ENCODE measurements at places on chromosomes 7 and 10.
A peak's percentile ranks its signal among the peaks of the same experiment; 100 is the strongest.

GRCh38 chr10:101056365-101057151 is 5.2 kb upstream of the KAZALD1 start:
- no peak for DNase-seq

DNA sequence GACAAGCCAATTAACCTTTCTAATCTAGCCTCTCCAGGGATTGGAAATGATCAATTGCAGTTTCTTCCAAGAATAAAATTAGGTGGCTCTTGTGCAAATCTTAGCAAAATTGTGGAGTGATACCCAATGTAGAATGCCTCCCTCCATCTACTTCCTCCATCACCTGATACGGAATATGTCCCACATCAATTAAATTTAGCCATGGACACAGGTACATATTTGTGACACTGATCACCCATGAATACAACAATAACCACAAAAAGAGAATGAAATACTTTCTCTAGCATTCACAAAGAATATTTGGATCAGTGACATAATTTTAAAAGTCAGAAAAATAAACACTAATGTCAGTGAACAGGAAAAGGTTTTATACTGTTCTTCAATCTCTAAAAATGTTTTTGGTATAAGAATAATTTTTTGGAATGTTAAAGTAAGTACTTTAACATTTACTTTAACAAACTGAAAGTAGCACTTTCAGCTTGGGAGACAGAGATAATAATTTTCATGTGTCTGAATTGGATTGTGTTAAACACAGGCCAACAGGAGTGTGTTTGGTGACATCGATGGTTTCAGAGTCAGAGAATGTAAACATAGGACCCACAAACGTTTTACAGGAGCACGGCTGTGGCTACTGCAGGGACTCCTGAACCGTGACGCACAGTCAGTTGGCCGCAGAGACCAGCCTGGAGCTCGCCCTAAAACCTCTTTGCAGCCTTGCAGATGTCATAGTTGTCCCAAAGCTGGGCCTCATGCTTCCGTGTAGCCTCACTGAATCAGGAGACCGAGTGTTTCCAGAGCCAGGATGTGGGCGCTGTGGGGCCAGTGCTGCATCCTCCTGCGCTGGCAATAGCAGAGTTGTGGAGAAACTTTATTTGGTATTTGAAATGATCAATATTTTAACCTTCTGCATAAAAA is 7.2 kb downstream of the RBM20 start:
- peak; percentile 47 for DNase-seq

GRCh38 chr7:37096341-37096740 is 352.3 kb downstream of the ELMO1 start:
- no peak for DNase-seq

- DNase-seq, result no peak
Measured at GRCh38 chr7:2016761-2017480, 215.8 kb downstream of the MAD1L1 start.

DNA sequence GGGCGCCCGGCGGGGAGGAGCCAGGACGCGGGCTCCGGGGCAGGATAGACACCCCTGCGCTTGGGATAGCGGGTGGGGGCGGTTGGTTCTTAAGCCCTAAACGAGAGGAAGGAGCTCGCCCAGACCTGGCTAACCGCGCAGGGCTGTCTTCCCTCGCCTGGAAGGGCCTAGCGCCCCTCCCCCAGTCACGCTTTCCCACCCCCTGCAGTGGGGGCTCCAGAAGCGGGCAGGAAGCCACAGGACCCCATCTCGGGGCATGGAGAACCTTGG is 6.5 kb downstream of the SHH start:
- DNase-seq, result no peak

DNA sequence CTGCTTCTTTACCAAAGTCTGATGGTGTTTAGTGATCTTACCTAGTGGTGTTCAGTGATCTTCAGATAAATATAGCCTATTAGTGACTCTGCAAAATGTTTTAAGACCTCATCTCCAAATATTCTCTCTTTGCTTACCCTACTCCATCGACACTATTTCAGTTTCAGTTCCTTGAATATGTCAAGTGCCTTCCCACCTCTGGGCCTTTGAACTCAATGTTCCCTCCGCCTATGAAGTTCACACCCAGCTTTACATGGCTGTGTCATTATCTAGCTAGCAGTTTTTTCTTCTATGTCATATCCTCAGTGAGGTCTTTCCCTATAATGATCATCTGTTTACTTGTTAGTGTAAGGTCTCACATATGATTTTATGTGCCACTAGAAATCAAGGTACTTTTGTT is 322.6 kb downstream of the DGKB start:
- DNase-seq, result no peak

- peak; percentile 37 for DNase-seq
Measured at GRCh38 chr10:103053659-103054581, 135.8 kb downstream of the CNNM2 start.

- no peak for DNase-seq
Measured at GRCh38 chr10:74641659-74642058, 184.7 kb upstream of the KAT6B start.

DNA sequence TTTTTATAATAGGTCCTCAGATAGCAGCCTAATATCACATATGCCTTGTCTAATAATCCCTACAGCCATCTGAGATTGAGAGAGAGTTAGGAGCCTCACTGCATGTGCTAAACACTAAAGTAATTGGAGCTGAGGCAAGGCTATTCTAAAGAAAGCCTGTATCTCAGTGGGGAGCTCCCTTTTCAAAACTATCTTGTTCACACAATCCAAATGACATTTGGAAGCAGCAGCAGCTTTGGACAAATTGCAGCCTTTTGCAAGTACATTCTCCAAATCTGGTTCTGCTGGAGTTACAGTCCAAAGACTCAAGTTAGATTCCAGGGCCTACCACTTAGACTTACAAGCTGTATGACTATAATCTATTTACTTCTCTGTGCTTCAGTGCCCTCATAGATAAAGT is 104.5 kb downstream of the MACC1 start:
- DNase-seq, result no peak

GRCh38 chr7:116433246-116433645 is 66.3 kb upstream of the CAV2 start:
- no peak for DNase-seq

DNA sequence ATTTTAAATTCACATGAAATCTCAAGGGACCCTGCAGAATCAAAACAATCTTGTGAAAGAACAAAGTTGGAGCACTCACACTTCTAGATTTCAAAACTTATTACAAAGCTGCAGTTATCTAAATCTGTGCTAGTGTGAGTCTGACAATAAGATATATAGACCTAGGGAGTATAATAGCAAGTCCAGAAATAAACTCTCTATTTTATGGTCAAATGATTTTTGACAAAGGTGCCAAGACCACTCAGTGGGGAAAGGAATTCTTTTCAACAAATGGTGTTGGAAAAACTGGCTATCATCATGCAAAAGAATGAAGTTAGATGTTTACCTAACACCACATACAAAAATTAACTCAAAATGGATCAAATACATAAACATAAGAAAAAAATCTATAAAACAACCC is 68.2 kb downstream of the TFEC start:
- no peak for DNase-seq

DNA sequence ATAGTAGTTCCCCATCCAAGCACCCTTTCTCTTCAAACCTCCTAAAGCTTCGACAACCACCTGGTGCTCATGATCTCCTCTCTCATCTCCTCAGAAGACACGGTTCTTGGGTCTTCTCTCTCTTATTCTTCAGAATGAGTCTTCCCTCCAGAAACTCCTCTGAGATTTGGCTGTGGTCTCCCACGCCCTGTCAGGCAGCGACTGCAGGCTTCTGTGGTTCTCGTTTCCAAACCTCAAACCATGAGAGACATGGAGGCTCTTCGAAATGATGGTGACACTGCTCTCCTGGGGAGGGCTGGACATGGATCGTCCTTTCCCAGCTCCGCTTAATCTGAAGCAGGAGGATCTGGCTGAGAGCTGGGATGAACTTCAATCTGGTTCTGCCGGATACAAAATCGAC is 78.6 kb upstream of the PITRM1 start:
- no peak for DNase-seq

GRCh38 chr10:103184615-103185014 is 8.5 kb downstream of the NT5C2 start:
- no peak for DNase-seq

- no peak for DNase-seq
Measured at GRCh38 chr10:101050208-101051069, 11.3 kb upstream of the KAZALD1 start.

GRCh38 chr7:151374726-151375125 is 33.1 kb downstream of the NUB1 start:
- no peak for DNase-seq

DNA sequence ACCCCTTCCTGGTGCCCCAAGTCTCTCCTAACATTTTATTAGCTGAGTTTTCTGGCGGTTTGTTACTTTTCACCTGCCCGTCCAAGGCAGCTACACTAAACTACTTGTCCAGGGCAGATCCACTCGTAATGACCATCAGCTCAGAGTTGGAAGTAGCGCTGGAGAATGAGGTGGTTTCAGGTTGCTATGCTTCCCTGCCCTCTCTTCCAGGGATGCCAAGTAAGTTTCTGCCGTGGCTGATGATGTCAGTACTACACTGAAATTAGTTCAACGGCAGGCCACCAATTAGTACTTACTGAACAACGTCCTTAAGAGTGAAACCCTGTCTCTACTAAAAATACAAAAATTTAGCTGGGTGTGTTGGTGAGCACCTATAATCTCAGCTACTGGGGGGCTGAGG is 55.2 kb downstream of the DIP2C start:
- no peak for DNase-seq

GRCh38 chr7:125088555-125088954 is 158.9 kb upstream of the POT1 start:
- no peak for DNase-seq

- no peak for DNase-seq
Measured at GRCh38 chr10:132833421-132834111, 47.6 kb upstream of the NKX6-2 start.

- no peak for DNase-seq
Measured at GRCh38 chr10:131943021-131943814, 38.5 kb downstream of the BNIP3 start.

GRCh38 chr7:80134536-80135308 is at the start of gene GNAI1:
Gene GNAI1 (plus strand): TSS chr7:80134831. CDS start chr7:80135161, 330 bp downstream.
- DNase-seq, result no peak

GRCh38 chr10:12164085-12164484 is 31.6 kb downstream of the NUDT5 start:
- DNase-seq, result no peak

GRCh38 chr10:73899423-73899822 is 11.5 kb upstream of the PLAU start:
- DNase-seq, result no peak

DNA sequence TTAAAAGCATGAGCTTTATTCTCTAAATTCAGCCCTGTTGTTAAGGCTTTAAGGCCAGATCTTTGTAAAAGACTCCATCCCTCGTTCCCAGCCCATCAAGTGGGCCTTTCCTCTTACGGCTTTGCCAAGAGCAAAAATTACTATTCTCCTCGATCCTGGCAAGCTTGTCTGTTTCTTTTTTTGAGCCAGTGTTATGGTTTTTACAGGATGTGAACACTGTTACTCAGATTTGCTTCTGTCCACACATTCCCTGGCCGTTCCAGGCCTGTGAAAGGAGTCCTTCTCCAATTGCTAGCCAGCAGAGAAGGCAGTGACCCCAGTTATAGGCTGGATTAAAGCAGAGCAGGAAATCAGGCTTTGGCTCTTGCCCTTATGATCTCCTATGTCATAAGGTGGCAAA is 47.0 kb upstream of the EPC1 start:
- no peak for DNase-seq

DNA sequence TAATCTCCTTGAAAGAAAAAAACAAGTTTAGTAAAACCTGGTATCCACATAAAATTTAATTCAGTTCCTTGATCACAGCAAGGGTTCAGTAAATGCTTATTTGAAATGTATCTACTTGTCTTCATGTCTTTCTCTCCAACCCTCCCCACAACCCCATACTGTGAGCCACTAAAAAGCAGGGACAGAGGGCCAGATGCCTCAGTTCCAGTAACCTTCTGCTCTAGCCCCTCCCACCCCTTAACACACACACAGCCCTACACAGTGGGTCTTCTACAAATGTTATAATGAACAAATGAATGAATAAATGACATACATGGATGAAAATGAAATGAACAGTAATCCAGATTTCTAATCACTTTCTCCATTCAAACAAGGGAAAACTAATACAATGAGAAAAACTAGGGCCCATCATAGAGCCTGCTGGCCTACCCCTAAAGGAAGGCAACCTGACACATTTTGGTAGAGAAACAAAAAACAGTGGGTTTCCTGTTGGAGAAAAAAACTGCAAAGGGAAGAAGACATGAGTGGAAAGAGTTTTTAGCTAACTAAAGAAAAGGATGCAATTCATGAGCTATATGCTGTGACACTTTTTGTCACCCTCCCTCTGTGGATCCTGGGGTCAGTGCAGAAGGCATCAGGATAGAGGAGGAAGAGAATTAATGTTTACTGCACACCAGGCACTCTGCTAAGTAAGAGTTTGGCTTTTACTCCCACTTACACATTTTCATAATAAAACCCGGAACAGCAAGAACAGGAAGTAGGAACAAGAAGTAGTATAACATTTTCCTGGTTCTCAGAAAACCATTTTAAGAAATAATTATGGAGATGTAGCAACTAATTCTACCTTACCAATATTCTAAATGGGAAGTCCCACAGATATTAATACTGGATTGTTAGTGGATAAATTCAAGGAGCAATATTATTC is 38.1 kb downstream of the ELMO1 start:
- DNase-seq, result no peak

DNA sequence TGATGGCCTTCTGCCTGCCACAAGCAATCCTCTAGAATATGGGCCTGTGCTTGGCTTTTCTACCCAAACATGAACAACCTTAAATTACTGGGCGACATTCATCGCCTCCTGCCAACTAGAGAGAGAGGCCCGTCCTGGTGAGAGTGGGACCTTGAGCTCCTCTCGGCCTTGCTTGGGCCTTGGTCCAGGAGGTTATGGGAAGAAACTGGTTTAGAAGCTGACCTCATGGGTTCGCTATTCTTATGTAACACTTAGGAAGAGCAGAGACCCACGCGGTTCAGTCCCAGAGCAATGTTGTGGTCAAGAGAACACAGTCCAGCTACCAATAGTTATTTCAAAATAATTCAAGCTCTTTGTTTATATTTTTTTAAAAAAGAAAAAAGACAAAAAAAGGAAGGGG is 176.3 kb upstream of the ZNF32 start:
- no peak for DNase-seq

DNA sequence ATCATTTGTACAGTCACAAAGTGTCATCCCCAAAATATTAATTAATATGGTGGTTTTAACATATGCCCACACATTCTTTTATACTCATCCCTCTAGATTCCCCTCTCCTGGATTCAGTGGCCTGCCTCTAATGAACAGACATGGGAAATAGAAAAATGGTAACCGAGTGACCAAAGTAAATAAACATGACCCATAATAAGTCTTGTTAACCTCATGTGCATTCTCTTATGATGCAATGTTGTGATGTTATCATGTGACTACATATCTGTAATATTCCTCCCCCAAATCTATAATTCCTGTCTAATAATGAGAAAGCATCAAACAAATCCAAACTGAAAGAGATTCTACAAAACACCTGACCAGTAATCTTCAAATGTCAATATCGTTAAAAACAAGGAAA is 164.5 kb upstream of the PRSS1 start:
- DNase-seq, result no peak

- DNase-seq, result no peak
Measured at GRCh38 chr10:18216482-18216881, 76.3 kb downstream of the CACNB2 start.
